ENCODE measurements at places on chromosomes 4 and X. TPM values are rescaled to one million over a fixed set of nuclear protein-coding genes. Genes with fewer than 3 reads are reported as not detected.

- no peaks in the 10 kb centered on the region for H3K36me3 ChIP-seq
- DNase-seq: no peak
- peaks cover 76% of the 10 kb centered on the region for H3K4me1 ChIP-seq
- H3K27me3 ChIP-seq: no peaks in the 10 kb centered on the region
Observed at GRCh38 chr4:53647547-53647946, 56.3 kb upstream of the LNX1 start.

Gene BEND2
- total RNA-seq: not detected

GRCh38 chrX:37995428-37995827, 10.9 kb upstream of the SYTL5 start:
- no peaks in the 10 kb centered on the region for H3K4me1 ChIP-seq
- H3K27me3 ChIP-seq: no peaks in the 10 kb centered on the region
- H3K27ac ChIP-seq: no peak overlapping the region
- H3K36me3 ChIP-seq: no peaks in the 10 kb centered on the region

Gene TRO
- total RNA-seq: 5.1 TPM

- H3K4me1 ChIP-seq: no peaks in the 10 kb centered on the region
- H3K27me3 ChIP-seq: no peaks in the 10 kb centered on the region
- peak overlapping the region; percentile 68 for H3K27ac ChIP-seq
- no peak for DNase-seq
Observed at GRCh38 chr4:78585633-78586032, 34.1 kb downstream of the ANXA3 start.

- DNase-seq: no peak
- H3K4me1 ChIP-seq: peaks cover 4% of the 10 kb centered on the region
- H3K36me3 ChIP-seq: no peaks in the 10 kb centered on the region
- no peaks in the 10 kb centered on the region for H3K27me3 ChIP-seq
- peak overlapping the region; percentile 90 for H3K4me3 ChIP-seq
- peak overlapping the region; percentile 95 for H3K27ac ChIP-seq
Observed at GRCh38 chr4:84964995-84965552, 1.4 kb downstream of the WDFY3 start.

DNA sequence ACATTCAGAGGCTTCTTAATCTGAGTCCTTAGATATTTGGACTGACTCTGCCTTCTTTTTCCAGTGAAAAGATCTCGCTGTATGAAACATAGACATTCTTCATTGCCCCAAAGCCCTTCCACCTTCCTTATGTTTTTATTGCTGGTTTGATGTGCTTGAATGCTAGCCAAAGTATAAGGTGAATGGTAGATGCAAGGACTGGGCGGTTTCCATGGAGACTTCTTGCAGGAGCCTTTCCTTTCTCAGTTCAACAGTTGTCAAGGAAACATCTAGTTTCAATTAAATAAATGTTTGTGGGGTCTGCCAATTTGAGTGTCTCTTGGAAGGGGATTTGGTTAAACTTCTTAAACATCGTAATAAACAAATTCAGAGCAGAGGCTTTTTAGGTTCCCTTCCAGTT, 46.0 kb downstream of the REPS2 start:
- H3K27me3 ChIP-seq: no peaks in the 10 kb centered on the region
- H3K36me3 ChIP-seq: no peaks in the 10 kb centered on the region

GRCh38 chr4:40458683-40459082, 123.5 kb downstream of the CHRNA9 start:
- no peak for DNase-seq
- no peaks in the 10 kb centered on the region for H3K27me3 ChIP-seq
- H3K4me3 ChIP-seq: no peak overlapping the region

Measured in esophagus squamous epithelium (tissue), 5 donors.